ENCODE measurements at places on chromosomes 2 and 18. TPM values are rescaled to one million over a fixed set of nuclear protein-coding genes. Genes with fewer than 3 reads are reported as not detected.

The LOXHD1 gene
- total RNA-seq = 0.62 TPM

The SKOR2 gene
- not detected for total RNA-seq

The EFHD1 gene
- 24.3 TPM for total RNA-seq

The CMPK2 gene
- total RNA-seq = 2.7 TPM

The REG3G gene
- not detected for total RNA-seq

The DSG3 gene
- total RNA-seq = not detected

The FBXO36 gene
- total RNA-seq = 0.65 TPM

GRCh38 chr2:26430826-26431225 lies 29.1 kb downstream of the DRC1 start:
- no peak for DNase-seq

DNA sequence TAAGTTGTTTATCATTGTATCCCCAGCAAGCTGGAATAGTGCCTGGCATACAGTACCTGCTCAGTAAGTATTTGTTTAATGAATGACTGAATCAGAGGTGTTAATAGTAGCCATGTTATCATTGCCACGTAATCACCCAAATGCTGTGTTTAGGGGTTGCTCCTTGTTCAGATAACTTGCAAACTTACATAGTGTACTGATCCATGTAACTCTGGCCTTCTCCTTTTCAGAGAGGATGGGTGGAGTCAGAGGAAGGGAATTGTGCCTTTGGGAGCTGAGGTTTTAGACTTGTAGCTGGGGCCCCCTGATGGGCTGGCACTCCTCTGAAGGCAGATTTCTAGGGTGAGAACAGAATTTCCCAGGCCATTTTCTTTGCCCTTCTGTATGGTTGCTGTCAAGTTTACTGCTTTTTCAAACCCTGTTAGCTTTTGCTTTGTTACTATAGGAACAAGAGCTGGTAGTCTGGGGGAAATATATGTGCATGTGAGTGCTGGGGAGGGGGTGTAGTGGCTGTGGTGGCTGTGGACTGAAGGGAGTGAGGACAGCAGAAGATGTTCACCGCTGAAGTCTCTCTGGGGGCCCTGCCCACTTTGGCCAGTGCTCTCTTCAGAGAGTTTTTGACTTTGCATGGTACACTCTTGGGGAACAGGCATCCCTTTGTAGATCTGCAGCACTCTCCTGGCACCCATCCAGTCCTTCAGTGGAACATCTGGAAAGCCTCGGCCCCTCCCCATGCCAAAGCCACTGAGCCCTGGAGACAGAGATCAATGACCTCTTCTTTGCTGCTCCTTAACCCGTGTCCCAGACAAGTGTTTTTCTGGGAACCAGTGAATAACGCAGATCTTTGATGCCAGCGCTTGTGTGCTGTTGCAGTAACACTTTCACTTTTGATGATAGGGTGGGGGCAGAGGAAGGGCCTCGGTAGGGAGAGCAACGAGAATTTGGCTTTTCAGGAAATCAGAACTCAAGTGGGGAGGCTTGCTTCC lies 209.0 kb downstream of the PRKCE start:
- DNase-seq = peak; percentile 68

DNA sequence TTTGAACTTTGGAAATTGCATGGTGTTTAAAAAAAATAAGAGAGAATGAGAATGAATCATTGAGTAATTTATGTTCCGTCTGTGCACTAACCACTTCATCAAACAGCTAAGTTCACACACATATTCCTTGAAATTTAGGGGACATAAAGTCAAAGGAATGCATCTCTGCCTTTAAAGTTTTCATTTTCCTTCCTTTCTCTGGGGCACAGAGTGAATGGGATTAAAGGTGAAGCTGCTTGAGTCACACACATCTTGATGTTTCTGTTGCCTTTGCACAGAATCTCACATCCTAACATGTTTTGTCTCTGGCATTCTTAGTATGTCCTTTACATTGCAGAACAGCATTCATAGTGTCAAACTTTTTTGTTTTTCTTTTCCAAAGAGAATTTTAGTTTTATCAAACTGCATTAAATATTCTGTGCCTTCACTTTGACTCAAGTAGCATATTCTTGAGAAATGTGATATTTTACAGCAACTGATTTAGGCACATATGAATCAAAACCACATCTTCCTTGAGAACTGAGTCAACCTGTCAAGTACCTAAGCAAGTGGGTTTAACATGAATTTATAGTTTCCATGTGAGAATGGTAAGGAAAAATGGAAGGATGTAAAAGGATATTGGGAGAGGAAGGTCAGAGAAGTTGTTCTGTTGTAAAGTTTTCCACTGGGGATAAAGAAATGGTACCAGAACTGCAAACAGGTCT lies 169.1 kb upstream of the THUMPD2 start:
- no peak for DNase-seq

DNA sequence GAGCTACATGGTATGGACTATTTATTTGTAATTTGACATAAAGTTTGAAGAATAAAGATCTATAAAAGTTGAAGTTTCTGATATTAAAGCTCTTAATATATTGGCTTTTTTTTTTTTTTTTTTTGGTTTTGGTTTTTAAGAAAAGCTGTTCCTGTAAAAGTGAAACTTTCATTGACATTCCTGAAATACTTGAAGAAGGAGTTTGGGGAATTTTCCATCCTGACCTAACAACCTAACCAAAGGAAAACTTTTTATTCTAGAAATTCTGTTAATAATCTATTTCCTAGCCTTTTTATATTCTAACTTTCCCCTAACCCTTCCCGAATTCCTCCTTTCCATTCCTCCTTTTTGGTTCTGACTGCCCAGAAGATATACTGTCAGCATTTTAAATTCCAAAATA lies 83.7 kb downstream of the ACSL3 start:
- DNase-seq = no peak

DNA sequence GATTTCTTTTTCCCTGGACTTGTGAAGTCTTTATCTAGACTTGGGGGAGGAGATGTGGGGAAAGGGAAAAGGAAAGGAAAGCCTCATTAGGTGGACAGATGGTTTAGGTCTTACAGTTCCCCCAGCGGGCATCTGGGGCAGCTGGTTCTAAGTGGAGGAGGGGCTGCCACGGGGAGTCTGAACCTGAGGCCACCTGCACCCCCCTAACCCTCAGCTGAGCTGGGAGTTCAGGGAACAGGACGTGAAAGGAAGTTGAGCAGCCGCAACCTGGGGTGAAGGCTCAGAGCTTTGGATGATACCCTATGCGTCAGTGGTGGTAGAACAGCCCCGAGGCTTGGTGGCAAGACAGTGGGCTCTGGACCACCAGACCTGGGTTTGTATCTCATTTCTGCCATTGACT lies 26.8 kb downstream of the ITM2C start:
- DNase-seq = peak; percentile 13

GRCh38 chr2:182088681-182089320 lies 103.1 kb downstream of the PPP1R1C start:
- no peak for DNase-seq

- no peak for DNase-seq
These were observed 3.5 kb downstream of the MXD1 start for GRCh38 chr2:69918401-69918800.

GRCh38 chr2:9800639-9800974 lies 42.7 kb upstream of the TAF1B start:
- peak; percentile 40 for DNase-seq

GRCh38 chr18:58218117-58218516 lies 174.1 kb downstream of the NEDD4L start:
- no peak for DNase-seq

- DNase-seq = no peak
These were observed 54.5 kb downstream of the ZDBF2 start for GRCh38 chr2:206328974-206329373.

GRCh38 chr2:156585457-156585856 lies 149.3 kb downstream of the GPD2 start:
- DNase-seq = no peak

GRCh38 chr2:70645733-70646419 lies 92.2 kb upstream of the TGFA start:
- DNase-seq = no peak

DNA sequence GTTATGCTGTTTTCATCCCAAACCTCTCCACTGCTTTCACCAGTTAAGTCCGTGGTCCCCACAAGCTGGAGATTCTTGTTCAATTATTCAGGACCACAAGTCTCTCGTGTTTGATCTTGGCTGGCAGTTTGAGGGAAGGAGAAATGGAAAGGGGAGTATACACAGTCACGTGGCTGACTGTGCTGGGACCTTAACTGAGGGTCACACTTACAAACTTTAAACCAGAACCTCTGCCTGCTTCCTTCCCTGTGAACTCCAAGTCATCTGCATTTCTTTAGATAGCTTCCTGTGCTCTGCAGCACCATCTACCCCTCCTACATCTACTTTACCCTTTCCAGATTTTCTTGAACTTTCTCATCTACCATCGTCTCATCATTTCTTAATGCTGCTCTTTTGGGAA lies 91.7 kb downstream of the ARHGEF4 start:
- DNase-seq = no peak

- DNase-seq = no peak
These were observed 358.5 kb downstream of the ALK start for GRCh38 chr2:29562896-29563295.

GRCh38 chr2:177279847-177280246 lies 15.3 kb upstream of the NFE2L2 start:
- no peak for DNase-seq

DNA sequence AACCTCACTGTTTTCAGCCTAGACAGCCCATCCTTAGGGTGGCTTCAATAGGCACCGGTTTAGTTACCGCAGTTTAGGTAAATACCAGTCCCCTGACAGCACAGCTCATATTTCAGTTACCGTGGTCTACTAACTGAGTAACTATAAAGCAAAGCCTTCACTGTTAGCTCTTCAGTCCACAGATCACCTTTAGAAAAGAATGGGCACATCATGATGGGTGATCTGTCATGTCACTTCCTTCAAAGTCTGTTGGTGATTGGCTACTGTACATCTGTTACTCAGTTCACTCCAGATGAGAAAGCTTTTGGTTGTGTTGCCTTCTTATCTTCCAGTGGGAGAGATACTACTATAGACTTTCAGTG lies 21.0 kb downstream of the SLC20A1 start:
- DNase-seq = no peak

- no peak for DNase-seq
These were observed 460.4 kb downstream of the EPHA4 start for GRCh38 chr2:221111739-221112138.

DNA sequence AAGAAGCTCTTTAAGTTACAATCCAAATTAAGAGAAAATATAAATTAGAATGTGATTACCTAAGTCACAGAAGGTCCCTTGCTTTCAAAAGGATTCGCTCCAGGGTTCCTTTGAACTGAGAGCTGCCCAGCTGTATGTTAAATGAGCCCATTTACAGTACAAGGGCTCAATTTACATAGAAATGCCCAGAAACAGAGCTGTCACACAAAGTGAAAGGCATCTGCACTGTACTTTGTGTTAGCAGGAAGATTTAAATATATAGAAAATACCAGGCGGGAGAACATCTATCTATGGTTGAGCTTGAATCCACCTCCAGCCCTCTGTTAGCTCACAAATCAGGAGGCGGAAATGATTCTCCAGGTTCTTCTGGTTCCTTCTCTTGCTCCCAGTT lies 272.9 kb downstream of the PAX3 start:
- DNase-seq = no peak

All from Right ventricle myocardium superior (tissue), 1 donor.